Left cardiac atrium (tissue), 4 donors: ENCODE measurements at places on chromosomes 16 and 17.

DNA sequence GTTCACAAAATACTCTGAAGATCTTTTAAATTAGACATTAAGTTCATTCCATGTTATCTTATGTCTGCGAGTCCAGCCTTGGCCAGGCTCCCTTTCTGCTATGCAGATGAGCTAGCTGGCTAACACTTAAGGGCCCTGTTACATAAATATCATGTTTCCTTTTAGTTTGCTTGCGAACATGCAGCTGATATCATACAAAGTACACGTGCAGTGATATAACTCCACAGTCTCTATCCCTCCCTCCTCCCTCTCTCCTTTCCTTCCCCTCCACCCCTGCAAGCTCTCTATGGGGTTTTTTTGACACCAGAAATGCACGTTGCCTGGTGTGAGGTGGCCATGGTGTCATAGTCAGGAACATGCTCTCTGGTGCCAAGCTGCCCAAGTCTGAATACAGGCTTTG lies 46.1 kb downstream of the ARHGAP17 start:
- DNase-seq, result no peak

- no peak for DNase-seq
Observed at GRCh38 chr17:80109066-80109660, 7.8 kb downstream of the GAA start.

DNA sequence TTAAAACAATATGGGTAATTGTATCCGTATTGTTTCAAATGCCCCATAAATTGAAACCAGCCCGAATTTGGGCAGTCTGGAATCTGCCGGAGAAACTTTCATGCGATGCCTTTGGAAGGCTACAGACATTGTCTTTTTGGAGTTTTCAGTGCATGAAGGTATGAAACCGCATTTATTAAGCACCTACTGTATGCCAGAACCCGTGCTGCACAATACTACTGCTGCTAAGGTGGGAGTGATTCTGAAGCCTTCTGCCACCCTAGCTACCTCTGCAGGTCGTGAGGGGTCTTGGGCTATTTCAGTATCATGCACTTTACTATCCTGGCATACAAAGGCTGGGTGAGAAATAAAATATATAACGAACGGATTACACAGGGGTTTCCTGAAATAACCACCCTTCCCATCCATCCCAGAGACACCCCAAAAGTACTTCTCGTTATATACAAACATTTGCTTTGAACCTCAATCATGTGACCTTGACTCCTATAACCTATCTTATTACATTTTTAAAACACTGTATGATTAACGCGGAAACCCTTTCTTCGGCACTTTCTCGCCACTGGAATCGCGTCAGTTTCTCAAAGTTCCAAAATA lies 1.0 kb upstream of the MSI2 start:
- no peak for DNase-seq

DNA sequence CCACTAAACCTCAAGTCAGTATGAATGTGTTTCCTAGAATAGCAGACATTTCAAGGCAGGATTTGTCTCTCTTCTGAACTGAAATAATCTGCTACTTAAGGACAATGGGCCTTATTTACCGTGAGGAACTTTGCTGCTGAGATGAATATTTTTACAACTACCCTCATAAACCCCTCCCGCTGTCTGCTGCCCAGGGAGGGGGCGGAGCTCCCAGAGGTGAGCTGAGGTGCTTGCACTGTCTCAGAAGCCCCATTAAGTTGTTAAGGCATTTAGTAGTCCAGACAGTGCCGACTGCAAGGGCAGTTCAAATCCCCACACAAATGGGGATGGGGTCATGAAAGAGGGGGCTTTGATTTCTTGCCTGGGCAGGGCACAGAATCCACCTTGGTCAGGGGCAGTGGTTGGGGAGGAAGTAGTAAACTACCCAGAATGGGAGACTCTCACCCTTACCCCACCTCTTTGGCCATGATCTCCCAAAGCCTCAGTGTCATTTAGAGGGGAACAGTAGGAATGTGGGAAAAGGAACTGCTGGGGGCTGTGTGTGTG lies 19.2 kb downstream of the HNF1B start:
- no peak for DNase-seq

DNA sequence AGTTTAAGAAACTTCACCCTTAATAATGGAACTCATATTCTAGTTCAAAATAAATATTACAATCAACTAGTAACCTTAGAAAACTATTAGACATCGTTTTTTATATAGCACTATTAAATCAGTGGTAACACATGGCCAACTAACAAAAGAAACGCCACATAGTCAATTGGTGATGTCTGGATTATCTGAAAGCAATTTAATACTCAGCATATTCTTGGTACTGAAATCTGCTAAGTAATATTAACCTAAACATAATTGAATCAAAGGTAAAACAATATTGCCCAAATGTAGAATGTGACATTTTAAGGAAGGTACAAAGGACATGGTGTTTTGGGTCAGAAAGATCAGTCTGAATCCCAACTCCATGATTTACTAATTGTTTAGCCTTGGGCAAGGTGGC lies 11.1 kb upstream of the RSL1D1 start:
- no peak for DNase-seq

DNA sequence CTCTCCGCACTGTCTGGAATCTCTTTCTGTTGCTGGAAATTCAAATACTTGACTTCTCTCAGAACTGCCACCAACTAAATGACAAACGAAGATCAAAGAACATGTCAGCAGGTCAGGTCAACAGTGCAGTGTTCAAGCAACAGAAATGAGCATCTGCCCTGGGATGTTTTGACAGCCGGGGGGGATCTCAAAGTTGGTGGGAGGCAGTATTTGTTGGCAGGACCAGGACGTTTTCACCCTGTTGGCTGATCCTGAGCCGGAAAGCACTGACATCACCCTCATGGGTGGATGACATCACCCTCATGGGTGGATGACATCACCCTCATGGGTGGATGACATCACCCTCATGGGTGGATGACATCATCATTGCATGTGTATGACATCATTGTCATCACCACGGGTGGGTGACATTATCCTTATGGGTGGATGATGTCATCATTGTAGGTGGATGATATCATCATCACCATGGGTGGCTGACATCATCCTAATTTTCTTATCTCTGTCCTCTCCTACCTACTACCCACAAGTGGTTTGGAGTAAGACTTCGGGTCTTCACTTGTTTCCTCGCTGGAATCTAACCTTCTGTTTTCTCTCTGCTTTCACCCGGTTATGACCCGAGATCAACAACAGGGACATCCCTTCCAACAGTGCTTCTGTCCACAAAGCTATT lies 18.9 kb downstream of the DNAH17 start:
- DNase-seq, result no peak

GRCh38 chr16:30949650-30950515 lies 1.0 kb downstream of the ORAI3 start:
- DNase-seq, result peak; percentile 87

DNA sequence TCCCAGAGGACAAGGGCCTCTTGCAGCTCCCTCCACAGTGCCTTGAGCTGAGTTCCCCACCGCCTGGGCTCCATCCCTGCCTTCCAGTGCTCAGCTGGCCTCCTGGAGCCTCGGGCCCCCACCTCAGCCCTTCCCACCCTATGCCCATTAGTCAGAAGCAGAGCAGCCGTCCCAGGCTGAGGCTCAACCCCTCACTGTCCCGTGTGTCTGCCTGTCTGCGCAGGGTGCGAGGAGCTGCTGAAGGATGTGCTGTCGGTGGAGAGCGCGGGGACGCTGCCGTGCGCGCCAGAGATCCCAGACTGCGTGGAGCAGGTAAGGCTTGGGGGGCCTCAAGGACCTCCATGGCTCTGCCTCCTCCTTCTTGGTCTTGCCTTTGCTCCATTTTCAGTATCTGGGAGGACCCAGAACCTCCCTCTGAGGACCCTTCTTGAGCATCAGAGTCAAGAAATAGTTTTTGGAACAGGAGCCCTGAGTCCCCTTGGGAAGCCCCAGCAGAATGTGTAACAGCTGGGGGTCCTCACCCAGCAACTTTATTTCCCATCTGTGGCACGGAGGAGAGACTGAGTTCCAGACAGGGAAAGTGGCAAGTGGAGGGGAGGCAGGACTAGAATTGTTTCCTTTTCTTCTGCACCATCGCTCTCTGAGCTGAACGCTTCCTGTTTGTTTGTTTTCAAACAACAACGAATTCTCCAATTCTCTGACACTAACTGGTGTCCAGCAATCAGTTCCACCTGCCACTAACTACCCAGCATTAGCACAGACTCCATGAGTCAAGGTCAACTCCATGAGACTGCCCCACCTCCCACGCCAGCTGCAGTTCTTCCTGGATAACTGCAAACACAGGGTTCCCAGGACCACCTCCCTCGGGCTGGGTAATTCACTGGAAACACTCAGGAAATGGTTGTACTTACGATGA lies 42.6 kb downstream of the RAB11FIP4 start:
- no peak for DNase-seq

- DNase-seq, result no peak
Observed at GRCh38 chr17:80710714-80711302, 166.2 kb downstream of the RPTOR start.

DNA sequence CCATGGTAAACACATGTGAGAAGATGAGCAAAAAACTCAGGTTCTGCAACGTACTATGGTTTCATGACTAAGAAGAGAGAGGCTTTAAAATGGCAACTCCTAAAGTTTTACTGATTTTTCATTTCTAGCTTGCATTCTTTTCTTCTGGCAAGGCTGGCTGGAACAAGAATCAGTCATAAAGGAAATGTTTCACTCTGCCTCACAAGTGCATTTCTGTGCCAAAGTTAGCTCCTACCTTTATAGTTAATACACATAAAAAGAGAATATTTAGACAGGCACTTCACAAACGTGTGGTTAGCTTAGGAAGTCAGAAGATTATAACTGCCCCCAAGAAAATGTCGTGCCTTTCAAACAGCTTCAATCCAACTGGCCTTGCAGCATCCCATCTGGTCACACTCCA lies 417.1 kb upstream of the CDH11 start:
- no peak for DNase-seq

- no peak for DNase-seq
Observed at GRCh38 chr16:55754056-55754455, 78.8 kb downstream of the CES1 start.

DNA sequence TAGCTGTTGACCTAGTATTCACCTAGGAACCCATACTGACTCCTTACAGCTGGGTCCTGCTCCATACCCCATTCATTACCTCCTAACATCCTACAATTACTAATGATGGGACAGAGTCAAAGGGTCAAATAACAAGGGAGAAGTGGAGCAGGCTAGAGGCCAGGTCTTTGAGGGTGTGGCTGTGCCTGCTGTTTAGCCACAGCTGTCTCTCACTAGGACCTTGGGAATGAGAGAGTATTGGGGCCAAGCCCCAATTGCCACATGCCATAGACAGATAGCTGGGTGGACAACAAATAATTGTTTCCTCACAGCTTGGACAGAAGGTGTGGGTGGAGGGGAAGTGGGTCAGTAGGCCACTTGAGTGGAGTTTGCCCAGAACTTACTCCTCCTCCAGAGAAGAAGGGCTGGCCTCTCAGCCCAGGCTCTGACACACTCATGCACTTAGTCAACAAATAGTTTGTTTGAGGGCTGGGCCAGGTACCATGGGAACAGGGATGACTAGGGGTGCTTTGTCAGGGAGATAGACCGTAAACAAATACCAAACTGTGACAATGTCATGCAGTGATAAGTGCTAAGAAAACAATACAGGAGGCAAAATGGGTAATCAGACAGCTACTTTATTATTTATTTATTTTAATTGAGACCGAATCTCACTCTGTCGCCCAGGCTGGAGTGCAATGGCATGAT lies 10.2 kb upstream of the CENPT start:
- DNase-seq, result peak; percentile 84

GRCh38 chr16:10386517-10387100 lies 748 bp downstream of the ATF7IP2 start:
- DNase-seq, result no peak

GRCh38 chr17:78947235-78948149 lies 22.3 kb upstream of the TIMP2 start:
- no peak for DNase-seq

- DNase-seq, result no peak
Observed at GRCh38 chr16:84043486-84044117, 1.0 kb upstream of the SLC38A8 start.

DNA sequence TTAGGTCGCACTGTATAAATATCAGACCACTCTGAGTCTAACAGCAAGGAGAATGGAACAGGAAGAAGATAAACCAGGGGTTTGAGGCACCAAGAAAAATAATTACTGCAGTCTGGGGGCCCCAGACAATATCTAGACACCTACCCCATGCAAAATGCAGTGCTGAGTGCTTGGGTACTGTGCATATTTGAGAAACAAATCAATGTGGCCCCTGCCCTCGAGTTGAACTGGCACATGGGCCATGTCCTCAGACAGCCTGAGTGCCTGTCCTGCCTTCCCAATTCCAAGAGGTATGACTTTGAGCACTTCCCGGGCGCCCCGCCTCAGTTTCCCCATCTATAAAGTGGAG lies 6.2 kb upstream of the CIITA start:
- no peak for DNase-seq

- DNase-seq, result no peak
Observed at GRCh38 chr17:6668219-6668618, 16.7 kb downstream of the C17orf100 start.

GRCh38 chr17:69447726-69448125 lies 33.2 kb downstream of the MAP2K6 start:
- peak; percentile 40 for DNase-seq

- DNase-seq, result no peak
Observed at GRCh38 chr17:79495665-79496064, 115.2 kb downstream of the RBFOX3 start.

DNA sequence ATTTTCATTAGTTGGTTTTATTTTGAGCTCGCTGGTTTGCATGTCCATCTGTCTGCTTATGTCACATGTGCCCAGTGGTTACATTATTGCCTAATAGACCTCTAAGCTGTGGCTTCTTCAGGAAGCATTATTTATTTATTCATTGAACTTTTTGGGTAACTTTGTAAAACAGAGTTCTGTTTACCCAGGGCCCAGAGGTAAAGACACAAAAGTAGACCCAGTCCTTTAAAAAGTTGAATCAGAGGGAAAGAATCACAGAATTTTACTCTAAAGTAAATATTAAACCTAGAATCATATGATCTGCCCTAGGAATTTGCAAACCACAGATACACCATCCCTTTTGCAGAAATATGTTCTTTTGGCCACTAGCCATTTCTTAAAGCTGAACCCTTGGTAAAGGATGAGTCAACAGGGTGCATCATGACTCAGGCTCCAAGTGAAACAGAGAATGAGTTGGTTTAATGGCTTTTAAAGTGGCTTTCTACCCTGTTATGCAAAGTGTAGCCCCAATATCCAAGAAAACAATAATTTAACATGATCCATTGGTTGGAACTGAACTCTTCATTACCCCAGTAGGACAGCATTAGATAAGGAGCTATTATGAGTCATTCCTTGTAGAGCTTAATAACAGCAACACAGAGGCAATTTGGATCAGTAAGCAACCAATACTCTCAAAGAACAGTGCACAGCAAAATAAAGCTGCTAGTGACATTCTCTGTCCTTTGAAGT lies 236.3 kb downstream of the KCNJ2 start:
- DNase-seq, result no peak
